ENCODE measurements at places on chromosomes 16 and 17.

GRCh38 chr16:27566417-27566816 lies 16.5 kb downstream of the KATNIP start:
- peak; percentile 7 for DNase-seq

GRCh38 chr17:58531661-58532554 lies 17.5 kb upstream of the MTMR4 start:
- DNase-seq = no peak

- DNase-seq = no peak
Measured at GRCh38 chr16:54648575-54648974, 282.1 kb upstream of the IRX5 start.

DNA sequence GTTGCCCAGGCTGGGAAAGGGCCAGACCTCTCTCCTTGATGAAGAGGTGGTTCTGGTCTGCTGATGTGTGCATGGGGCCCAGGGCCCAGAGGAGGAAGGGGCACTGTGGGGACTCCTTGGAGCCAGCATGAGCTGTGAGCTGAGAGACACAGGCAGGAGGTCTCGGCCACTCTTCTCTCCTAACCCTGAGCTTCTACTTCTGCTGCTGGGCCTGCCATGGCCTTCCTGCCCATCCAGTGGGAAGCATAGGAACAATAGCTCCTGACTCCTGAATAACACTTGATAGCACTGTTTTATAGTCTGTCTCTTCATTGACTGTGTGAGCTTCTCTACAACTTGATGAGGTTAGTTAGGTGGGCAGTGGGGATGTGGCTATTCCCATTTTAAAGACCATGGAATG lies 181.1 kb downstream of the UTP18 start:
- DNase-seq = no peak

GRCh38 chr17:78376161-78376560 lies 2.3 kb upstream of the PGS1 start:
- no peak for DNase-seq

GRCh38 chr17:5100832-5101231 lies 10.8 kb downstream of the ZNF232 start:
- no peak for DNase-seq

GRCh38 chr16:11740567-11740966 lies 2.1 kb downstream of the TXNDC11 start:
- DNase-seq = no peak

GRCh38 chr17:59846394-59847165 lies 46.2 kb downstream of the TUBD1 start:
- no peak for DNase-seq

- DNase-seq = no peak
Measured at GRCh38 chr17:61619493-61619892, 28.5 kb upstream of the NACA2 start.

DNA sequence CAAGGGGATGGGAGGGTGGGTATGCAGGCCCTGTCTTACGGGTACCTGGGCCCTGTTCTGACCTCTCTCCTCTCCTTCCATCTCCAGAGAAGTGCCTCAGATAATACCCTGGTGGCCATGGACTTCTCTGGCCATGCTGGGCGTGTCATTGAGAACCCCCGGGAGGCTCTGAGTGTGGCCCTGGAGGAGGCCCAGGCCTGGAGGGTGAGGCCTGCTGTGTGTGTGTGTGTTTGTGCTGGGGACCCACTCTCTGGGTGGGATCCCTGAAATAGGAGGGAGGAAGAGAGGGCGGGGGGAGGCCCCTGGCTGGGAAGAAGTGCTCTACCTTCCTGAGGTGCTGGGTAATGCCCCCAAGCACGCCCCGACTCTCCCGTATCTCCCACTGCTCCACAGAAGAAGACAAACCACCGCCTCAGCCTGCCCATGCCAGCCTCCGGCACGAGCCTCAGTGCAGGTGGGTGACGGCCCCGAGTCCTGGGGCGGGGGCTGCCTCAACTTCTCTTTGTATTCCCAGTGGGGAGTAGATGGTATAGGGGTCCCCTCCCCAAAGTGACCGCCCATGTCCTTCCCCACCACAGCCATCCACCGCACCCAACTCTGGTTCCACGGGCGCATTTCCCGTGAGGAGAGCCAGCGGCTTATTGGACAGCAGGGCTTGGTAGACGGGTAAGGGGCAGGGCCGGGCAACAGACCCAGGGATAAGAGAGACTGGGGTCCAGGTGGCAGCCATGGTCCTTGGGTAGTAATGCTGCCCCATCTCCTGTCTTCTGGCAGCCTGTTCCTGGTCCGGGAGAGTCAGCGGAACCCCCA lies 7.8 kb downstream of the GRB7 start:
- DNase-seq = no peak

DNA sequence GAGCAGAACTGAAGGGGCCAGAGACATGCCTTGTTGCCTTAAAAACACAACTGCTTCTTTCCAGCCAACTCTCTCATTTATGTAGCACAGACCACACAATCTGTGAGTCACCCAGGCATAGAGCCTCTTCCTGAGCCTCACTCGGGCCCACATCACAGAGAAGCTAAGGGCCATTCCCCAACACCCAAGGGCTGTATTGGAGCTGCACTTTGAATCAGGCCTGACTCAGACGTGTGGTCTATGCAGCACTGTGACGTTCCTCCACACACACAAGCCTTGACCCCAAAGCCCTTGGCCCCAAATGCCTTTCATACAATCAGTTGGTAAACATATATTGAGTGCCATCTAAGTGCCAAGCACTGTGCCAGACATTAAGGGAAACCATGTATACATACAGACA lies 308.9 kb upstream of the DYNLRB2 start:
- no peak for DNase-seq

DNA sequence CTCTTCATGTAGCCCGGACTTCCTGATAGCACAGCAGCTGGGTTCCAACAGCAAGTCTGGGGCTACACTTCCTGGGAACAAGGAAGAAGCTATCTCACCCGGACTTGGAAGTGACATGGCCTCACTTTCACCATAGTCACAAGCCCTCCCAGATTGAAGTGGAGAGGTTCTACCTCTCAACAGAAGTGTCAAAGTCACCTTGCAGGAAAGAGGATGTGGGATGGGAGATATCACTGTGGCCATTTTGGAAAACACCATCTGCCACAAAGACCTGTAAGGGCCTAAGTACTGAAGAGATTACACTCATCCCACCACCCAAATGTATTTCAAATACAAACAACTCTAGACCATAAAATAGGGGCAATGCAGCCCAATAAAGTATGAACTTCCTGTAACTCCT lies 29.9 kb upstream of the DHRS7B start:
- DNase-seq = no peak

DNA sequence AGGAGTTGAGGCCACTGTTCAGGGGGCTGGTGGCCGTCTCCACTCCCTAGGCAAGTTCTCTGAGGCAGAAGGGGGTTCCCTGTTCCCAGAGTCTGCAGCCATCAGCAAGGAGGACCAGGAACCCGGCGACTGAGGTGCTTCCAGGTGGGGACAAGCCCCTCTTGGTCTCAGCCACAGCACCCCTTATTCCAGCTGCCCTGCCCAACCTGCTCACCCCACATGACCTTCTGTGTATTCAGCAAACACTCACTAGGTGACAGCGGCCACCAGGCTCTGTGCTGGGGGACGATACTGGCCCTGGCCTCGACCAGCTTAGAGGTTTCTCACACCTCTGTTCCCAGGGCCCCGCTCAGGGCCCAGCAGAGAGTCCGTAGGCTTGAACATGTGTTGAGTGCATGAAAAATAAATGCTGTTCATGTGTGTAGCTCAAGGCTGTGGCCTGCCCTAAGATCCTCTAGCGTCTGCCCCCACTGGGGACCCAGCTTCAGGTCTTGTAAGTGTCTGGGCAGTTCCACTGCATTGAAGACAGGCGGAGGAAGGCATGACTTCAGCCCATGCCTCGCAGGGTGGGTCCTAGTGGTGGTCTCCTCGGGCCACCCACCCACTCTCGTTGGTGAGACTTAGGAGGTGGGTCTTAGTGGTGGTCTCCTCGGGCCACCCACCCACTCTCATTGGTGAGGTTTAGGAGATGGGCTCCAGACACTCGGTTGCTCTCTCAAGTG lies 44.2 kb downstream of the NT5M start:
- no peak for DNase-seq

GRCh38 chr17:67022451-67022810 lies 21.9 kb upstream of the CACNG1 start:
- DNase-seq = no peak

GRCh38 chr17:78081551-78081950 lies 47.0 kb downstream of the TMC6 start:
- no peak for DNase-seq

- no peak for DNase-seq
Measured at GRCh38 chr17:49338883-49339282, 23.2 kb downstream of the ZNF652 start.

DNA sequence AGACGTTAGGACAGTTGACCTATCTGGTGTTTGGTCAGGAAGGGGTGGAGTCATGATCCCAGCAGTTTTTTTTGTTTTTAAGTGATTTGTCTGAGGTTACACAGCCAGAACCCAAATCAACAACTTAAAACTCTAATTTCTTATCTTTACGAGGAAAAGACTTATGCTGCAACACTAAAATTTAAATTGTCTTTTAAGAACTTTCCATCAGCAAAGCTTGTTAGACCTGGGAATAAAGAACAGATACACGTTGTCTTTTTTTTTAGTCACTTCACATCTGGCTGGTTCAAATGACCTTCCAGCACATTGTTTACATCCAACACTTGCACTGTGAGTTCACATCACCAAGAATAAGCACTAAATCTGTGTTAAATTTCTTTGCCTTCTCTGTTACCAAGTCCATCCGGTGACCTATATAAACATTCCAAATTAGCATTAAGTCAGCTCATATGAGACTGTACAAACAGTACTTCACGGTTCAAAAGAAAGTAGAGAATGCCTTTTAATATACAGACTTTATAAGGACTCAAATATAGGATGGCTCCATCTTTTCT lies 115.0 kb downstream of the HS3ST2 start:
- no peak for DNase-seq

- DNase-seq = no peak
Measured at GRCh38 chr17:81000631-81001357, 9.2 kb downstream of the CHMP6 start.

- DNase-seq = no peak
Measured at GRCh38 chr16:30482366-30482765, 9.8 kb downstream of the ITGAL start.

DNA sequence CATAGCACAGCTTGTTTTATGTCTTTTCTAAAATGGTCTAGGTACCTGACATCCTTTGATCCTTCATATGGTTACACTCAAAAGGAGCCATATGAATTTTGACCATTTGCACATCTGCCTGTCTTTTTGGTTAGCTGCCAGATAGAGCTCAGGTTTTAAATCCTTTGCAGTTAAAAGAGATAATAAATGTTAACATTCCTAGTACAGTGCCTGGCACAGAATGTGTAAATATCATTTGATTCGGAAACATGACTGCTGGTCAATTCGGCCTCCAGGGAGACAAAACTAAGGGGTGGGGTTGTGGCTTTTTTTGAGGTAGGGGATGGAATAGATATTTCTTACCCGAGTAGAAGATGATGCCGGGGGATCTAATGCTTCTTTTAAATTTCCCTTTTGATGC lies 64.2 kb downstream of the FTO start:
- no peak for DNase-seq

DNA sequence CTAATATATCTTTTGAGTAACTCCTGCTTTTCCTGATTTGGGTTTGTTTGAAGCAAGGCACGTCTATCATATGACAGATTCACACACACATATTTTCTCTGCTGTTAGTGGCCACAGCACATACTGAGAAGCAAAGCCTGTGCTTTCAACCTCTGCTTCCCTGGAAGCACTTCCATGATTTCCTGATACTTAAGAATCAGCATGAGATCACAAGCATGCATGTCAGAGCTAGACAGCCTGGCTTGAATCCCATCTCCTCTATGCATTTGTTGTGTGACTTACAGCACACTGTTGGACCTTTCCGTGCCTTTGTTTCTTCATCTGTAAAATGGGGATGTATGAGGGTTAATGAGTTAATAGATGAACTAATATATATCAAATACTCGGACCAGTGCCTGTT lies 151.1 kb upstream of the NOL11 start:
- no peak for DNase-seq

DNA sequence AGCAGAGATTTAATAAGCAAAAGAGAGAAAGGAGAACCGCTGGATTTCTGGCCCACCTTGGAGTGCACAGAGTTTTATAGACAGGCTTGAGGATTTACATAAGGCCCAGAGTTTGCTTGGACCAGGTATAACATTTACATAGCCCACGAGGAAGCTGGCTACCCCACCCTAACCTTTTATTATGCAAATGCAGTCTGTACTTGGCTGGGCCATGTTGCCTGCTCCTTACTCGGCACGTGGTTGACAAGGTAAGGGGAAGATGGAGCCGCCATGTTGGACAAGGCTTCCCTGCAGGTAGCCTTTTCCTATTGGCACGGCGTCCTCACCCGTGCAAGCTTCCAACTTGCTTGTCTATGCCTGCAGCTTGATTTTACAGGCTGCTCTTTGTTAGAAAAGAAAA lies 35.2 kb upstream of the HS3ST3A1 start:
- no peak for DNase-seq

DNA sequence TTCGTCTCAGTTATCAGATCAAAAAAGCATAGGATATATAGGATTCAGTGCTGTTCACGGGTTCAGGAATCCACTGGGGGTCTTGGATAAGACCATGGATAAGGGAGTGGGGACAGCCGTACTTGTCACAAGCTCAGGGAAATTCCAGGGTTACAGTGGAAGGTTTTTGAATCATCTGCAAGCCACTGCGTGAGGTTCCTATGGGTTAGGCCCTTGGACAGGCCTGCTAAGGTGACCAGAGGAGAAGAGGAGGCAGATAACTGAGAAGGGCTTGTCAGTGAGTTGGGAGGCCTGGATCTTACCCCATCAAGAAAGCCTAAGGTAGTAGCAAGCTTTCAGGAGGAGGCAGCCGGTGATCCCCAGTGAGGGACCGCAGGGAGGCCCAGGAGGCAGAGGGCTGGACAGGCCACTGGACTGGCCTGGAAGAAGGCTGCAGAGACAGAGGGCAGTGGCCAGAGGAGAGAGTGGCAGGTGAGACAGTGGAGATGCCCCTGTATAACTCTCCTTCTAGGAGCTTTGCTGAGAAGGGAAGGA lies 27.3 kb downstream of the NGFR start:
- DNase-seq = no peak

DNA sequence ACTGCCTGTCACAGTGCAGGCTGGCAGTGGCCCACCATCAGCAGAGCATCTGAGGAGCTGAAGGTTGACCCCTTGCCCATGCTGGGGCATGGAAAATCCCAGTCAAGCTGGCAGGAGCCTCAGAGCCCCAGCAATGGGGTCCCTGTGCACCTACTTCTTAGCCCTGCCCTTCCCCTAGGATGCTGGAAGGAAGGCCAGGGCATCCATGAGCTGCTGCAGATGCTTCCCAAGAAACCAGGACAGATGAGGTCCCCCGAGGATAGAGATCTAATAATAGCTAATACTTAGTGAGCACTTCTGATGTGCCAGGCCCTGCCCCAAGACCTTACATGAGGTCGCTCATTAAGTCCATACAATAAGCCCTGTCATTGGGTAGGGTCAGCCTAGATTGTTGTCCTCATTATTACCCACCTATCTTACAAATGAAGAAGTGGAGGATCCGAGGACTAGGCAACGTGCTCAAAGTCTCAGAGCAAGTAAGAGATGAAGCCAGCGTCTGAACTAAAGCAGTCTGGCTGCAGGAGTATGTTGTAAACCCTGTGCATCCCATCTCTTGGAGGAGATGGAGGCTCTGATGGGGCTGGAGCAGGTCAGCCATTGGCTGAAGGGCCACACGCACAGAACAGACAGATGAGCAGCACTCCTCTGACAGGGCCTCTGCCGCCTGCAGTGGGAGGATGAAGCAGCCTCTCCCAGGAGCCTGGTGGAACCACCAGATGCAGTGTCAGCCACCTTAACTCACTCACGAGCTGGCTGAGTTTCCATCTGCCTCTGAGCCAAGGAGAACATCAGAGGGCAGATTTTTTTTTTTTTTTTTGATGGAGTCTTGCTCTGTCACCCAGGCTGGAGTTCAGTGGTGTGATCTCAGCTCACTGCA lies 175.4 kb downstream of the WSCD1 start:
- no peak for DNase-seq

Measured in bone marrow (tissue), 2 donors.